Right renal cortex interstitium (tissue), 3 donors: ENCODE measurements at places on chromosomes 6 and 20. TPM values are rescaled to one million over a fixed set of nuclear protein-coding genes. Genes with fewer than 3 reads are reported as not detected.

- no peak for DNase-seq
These were observed 67.5 kb upstream of the QKI start for GRCh38 chr6:163347021-163347446.

DNA sequence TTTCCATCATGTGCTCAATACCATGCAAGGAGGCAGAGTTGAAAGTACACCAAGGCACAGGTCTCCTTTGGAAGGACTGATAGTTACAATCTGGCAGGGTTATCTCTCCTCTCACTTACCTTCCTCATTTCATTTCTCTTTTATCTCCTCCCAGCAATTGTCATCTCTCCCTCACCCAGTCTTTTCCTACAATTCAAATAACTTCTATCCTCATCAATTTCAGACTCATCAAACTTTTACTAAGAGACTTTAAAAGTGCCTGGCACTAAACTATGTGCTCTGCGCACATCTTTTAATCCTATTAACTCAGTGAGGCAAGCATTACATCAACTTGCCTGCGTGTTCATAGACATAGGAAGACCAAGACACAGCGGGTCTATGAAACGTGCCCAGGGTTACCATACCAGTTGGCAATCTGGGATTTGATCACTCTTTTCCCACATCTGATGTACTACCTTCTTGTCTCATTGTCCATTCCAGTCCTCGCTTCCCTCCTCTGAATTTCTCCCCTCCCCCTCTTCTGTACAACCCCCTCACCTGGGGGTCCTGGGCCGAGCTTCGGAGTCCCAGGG lies 1.2 kb downstream of the VARS1 start:
- no peak for DNase-seq

- DNase-seq: no peak
These were observed 42.2 kb downstream of the SIRPA start for GRCh38 chr20:1937316-1937976.

DNA sequence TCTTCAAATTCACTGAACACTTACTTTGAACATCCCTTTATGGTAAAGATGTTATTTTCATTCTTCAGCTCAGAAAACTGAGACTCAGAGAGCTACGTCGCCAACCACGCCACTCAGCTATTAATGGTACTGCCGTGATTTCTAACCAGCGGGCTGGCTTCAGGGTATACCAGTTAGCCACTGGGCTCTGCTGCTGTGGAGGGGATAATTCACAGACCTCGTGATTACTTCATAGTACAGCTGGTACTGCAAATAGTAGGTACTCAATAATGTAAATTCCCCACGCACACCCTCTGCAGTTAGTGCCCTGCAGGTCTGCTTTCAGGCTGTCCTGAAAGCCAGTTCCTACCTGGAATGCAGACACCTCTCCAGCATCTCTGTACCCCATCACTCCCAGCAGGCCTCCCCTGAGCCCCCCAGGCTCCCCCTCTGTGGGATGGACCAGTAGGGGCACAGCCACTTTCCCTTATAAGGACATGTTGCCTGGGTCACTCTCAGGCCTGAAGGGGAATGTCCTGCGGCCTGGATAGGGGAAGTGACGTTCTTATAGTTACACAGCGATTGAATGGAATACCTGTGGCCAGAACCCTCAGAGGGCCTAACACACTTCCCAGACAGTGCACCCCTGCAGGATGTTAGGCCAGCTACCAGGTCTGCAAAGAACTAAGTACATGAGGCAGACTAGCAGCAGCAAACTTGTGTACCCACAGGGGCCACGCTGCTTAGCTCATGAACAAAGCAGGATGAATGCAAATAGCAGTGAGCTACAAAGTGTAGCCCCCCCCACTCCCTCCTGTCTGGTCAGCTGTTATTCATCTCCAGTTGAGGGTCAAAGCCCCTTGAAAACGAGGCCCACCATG lies 1.3 kb upstream of the OCSTAMP start:
- no peak for DNase-seq

DNA sequence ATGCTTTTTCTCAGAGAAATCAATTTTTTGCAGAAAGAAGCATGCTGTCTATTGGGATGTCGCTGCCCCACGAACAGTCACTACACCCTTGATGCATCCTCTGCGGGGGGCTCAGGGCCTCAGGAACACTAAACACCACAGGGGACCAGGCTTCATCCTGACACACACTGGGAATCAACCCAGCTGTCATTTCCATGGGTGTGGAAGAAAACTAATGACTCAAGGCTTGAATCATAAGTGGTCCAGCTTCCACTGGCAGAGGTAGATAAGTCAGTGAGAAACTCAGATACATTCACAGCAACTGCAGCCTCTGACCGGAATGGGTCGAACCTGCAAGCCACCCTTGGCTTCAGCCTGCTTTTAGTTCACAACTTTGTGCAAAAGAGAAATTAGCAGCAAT lies 81.3 kb upstream of the SPTLC3 start:
- DNase-seq: no peak

The SMPDL3A gene
- 18.5 TPM for polyA plus RNA-seq

The STX11 gene
- polyA plus RNA-seq: 1.0 TPM

The TMEM244 gene
- polyA plus RNA-seq: not detected

The OR2H2 gene
- 0.07 TPM for polyA plus RNA-seq

The LAMA4 gene
- 97.0 TPM for polyA plus RNA-seq

The BHLHE23 gene
- polyA plus RNA-seq: not detected

The TP53TG5 gene
- polyA plus RNA-seq: 0.76 TPM

The VSX1 gene
- polyA plus RNA-seq: not detected

- DNase-seq: peak; percentile 43
These were observed 37.8 kb downstream of the HFE start for GRCh38 chr6:26124781-26125685.

DNA sequence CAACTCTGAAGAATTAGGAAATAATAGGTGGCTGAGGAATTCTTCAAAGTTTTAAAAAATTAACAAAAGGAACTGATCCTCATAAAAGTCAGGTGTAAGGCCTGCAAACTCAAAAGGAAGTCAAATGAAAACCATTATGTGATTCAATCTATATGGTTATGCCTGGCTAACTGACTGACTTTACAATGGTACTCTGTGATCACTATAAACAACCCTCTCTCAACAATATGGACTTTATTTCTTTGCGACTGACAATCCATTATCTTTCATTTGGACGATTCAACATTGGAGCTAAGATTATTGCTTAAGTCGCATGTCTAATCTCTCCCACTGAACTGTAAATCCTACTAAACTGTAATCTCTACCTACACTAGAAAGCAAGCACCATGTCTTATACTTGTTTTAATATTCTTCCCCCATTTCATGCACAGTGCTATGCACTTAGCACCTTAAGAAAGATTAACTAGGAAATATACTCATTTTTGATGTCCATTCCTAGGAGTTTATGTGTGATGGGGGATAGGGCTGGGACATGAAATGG lies 1.4 kb downstream of the STK38 start:
- no peak for DNase-seq

DNA sequence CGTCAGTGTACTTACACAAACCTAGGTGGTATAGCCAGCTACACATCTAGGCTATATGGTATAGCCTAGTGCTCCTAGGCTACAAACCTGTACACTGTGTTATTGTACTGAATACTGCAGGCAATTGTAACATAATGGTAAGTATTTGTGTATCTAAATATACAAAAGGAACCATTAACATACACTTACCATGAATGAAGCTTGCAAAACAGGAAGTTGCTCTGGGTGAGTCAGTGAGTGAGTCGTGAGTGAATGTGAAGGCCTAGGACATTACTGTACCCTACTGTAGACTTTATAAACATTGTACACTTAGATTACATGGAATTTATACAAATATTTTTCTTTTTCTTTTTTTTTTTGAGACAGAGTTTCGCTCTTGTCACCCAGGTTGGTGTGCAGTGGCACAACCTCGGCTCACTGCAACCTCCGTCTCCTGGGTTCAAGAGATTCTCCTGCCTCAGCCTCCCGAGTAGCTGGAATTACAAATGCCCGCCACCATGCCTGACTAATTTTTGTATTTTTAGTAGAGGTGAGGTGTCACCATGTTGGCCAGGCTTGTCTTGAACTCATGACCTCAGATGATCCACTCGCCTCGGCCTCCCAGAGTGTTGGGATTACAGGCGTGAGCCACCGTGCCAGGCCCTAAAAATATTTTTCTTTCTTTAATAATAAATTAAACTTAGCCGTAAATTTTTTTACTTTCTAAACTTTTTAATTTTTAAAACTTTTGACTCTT lies 15.4 kb upstream of the KIAA1755 start:
- no peak for DNase-seq

- DNase-seq: no peak
These were observed 180.1 kb downstream of the JARID2 start for GRCh38 chr6:15425947-15426346.

- no peak for DNase-seq
These were observed 499.8 kb upstream of the PTCHD4 start for GRCh38 chr6:48610846-48611245.
